ENCODE measurements at places on chromosomes 3 and 15. TPM values are rescaled to one million over a fixed set of nuclear protein-coding genes. Genes with fewer than 3 reads are reported as not detected.

Gene RTP1
- not detected for total RNA-seq

Gene DZIP1L
- total RNA-seq = 17.8 TPM

Gene SMCO1
- total RNA-seq = not detected

Gene WNT7A
- not detected for total RNA-seq

Gene RBP2
- total RNA-seq = not detected

Gene ULK3
- 32.1 TPM for total RNA-seq

Gene KCNMB3
- 0.10 TPM for total RNA-seq

Gene SLC4A7
- 27.0 TPM for total RNA-seq

Gene MITF
- 116 TPM for total RNA-seq

GRCh38 chr3:120854908-120855526 is 53.0 kb upstream of the STXBP5L start:
- peak; percentile 61 for DNase-seq

- no peak for DNase-seq
Observed at GRCh38 chr15:74642734-74643664, 27.4 kb downstream of the CLK3 start.

DNA sequence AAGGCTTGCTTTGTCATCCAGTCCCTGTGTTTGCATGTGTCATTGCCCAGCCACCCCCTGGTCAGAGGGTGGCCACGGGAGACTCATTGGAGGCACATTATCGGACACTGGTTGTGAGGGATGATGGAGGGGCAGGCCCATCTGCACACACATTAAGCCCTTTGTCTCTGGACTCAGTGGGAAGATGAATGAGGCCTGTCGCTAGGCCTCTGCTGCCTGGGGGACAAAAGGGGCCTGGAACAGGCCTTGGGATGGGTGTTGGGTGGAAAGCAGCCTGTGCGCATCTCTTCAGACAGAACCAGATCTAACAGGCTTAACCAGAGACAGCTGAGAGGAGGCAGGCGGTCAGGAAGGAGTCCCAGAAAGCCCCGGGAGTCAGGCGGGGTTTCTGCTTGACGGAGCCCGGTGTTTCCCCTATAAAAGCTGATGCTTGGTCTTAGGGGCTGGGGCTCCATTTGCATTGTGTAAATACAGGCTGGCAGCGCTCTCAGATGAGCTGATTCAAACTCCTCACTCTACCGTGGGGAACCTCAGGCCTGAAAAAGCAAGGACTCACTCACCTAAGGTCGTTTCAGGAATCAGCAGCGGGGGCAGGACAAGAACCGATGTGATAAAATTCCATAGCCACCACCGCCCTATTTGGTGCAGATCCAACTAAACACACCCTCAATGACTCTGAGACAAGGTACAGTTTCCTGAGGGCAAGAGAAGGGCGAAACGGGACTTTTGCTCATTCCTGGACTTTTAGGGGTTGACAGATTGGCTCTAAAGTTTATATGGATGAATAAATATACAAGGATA is 17.1 kb upstream of the SKIC8 start:
- DNase-seq = no peak

DNA sequence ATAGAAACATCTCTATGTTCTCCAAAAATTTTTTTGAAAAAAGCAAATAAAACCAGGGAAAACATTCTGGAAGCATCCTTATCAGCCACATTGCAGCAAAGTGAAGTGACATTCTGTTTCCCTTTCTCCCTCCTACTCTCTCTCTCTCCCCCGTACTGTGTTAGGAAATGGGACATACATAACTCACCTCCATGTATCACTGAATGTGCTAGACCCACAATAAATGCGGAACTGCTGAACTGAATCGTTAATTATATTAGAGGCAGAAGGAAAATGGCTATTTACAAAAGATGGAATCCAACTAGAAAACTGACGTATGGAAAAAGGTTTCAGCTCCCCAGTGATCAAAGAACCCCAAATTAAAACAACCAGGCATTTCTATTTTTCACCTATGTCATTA is 129.8 kb downstream of the MINAR1 start:
- DNase-seq = no peak

GRCh38 chr3:81492040-81492439 is 269.4 kb downstream of the GBE1 start:
- DNase-seq = no peak

DNA sequence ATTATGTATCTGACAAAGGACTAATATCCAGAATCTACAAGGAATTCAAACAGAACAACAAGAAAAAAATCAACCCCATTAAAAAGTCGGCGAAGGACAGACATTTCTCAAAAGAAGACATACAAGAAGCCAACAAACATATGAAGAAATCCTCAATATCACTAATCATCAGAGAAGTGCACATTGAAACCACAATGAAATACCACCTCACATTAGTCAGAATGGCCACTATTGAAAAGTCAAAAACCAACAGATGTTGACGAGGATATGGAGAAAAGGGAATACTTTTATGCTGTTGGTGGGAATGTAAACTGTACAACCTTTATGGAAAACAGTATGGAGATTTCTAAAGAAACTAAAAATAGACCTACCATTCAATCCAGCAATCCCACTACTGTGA is 233.1 kb upstream of the PLSCR5 start:
- no peak for DNase-seq

DNA sequence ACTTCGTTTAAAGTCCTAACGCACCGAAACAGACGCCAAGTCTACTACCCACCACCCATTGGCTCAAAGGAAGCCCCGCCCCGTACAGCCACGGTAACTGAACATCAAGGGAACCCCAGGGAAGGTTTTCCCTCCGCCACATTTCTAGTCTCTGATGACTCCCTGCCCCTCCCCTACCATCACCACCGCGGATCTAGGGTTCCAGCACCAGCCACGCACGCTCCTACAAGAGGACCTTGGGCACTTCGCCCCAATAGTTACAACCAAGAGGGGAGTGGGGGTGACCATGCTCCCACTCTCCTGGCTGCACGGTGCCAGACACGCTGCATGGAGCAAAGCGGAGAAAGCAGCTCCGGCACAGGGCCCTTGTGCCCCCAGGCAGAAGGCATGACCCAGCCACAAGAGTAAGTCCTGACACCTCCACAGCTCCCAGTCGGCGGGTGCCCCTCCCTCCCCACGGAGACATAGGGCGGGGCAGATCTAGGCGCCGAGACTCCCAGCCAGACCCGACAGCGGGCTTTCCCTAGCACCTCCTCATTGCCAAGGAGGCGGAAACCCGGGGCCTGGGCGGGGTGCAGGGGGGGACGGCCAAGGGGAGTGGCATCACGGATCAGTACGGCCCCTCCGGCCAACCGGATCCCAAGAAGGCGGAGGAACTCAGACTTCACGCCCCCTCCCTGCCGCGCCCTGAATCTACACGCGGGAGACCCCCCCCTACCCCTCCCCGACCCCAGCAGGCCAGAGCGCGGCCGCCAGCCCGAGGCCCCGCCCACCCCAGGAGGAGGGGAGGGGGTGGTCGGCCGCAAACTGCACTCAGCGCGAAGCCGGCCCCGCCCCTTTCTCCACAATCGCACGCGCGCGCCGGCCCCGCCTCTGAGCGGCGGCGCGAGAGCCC is 936 bp downstream of the SIN3A start:
- DNase-seq = peak; percentile 86

DNA sequence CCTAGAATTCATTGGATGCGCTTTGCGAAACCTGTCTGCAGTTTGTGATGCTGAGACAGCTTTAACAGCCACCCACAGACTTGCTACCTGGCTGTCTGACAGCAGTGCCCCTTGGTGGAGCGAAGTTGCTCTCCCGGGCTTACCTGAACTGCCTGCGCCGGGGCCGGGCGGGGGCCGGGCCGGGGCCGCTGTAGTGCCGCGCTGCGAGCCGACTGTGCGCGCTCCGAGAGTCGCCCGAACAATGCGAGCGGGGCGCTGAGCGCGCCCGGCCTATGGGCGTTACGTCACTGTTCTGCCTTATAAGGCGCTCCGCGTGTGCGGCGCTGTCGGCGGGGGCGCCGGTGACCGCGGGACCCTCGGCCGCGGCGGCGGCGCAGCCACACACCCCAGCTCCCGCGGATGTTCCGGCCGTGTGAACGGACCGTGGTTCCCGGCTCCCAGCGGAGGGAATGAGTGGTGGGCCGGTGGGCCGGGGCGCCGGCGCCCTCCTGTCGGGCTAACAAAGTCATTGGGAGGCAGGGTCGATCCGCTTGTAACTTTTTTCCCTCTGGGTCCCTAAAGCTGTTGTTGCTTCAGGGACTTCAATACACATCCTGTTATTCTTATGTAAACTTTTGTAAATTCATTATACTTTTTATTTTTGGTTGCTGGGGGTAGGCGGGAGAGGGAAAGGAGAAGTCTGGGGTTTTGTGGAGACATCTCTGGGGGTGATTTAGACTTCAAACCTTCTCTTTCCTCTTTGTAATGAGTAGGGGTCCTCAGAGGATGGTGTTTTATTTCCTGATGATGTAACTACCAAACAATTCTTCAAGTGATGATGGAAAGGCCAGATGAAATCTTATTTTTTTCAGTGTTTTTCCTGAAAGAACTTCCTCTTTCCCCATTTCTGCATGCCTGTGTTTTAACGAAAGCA is 58.5 kb downstream of the CMSS1 start:
- DNase-seq = peak; percentile 56

GRCh38 chr3:58569287-58570001 is 7.7 kb downstream of the FAM107A start:
- no peak for DNase-seq

- DNase-seq = no peak
Observed at GRCh38 chr3:184651904-184652303, 60.0 kb downstream of the MAGEF1 start.

- no peak for DNase-seq
Observed at GRCh38 chr3:179404307-179404706, 47.0 kb downstream of the GNB4 start.

GRCh38 chr15:63306492-63307073 is 29.2 kb downstream of the APH1B start:
- no peak for DNase-seq

DNA sequence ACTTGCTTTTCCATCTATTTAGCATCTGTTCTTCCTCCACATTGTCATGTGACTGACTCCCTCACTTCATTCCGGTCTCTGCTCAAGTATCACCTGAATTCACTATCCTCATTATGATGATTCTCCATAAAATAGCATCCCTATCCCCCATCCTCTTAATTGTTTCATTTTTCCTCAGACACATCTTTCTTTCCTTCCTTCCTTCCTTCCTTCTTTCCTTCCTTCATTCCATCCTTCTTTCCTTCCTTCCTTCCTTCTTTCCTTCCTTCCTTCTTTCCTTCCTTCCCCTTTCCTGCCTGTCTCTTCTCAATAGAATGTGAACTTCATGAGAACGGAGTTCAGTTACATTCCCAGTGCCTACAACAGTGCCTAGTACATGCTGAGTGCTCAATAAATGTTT is 32.6 kb upstream of the MTHFS start:
- no peak for DNase-seq

- no peak for DNase-seq
Observed at GRCh38 chr3:125165189-125165947, 47.2 kb downstream of the SLC12A8 start.

- no peak for DNase-seq
Observed at GRCh38 chr3:169686874-169687273, 23.4 kb upstream of the MECOM start.

DNA sequence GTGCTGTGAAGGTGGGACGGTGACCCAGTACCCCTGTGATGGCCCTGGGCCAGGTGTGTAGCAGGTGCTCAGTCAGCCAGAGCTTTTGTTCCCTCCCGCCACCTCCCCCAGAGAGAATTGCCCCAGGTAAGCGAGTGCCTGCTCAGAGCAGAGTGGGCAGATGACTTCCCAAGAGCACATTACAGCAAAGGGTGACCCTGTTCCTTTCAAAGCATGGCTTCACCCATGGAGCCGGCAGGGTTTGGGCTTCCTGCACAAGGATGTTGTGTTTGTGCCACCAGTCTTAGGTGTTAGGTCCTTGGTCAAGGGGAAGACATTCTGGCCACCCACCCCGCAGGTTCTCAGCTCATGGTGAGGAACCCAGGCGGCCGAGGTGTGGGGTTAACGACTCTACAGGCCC is 30.7 kb downstream of the SLC6A6 start:
- no peak for DNase-seq

All from G401 (cell line).